ENCODE measurements at places on chromosomes 3 and 15.

DNA sequence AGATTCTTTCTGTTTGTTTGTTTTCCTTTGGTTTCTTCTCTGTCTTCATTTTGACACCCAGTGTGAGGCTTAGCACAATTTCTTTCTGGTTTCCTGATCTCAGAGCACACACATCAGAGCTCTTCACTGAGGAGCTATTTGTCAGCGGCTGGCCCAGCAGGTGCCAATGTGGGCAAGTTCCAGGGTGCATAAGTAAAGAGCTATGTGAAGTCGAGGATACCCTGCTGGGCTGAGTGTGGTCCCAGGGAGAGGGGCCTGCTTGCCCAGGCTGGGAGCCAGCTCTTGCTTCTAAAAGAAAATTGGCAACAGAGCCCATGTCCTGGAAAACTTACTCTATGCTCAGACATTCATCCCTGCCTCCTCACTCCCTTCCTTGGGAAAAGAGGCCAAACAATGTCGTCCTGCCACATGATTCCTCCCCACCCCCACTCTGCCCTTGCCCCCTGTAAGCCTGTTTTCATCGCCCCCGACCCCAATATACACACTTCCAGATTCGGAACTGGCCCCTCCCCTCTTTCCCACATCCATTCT lies 101.2 kb downstream of the ST8SIA2 start:
- DNase-seq = no peak

DNA sequence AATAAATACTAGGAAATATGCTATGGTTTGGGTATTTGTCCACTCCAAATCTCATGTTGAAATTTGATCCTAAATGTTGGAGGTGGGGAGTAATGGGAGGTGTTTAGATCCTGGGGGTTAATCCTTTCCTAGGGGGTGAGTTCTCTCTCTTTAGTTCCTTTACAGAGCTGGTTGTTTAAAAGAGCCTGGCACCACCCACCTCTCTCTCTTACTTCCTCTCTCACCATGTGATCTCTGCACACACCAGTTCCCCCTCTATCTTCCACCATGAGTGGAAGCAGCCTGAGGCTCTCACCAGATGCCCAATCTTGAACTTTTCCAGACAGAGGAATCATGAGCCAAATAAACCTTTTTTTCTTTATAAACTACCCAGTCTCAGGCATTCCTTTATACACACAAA lies 10.5 kb downstream of the SLC24A5 start:
- DNase-seq = no peak

- no peak for DNase-seq
Observed at GRCh38 chr3:53589806-53590205, 95.4 kb downstream of the CACNA1D start.

DNA sequence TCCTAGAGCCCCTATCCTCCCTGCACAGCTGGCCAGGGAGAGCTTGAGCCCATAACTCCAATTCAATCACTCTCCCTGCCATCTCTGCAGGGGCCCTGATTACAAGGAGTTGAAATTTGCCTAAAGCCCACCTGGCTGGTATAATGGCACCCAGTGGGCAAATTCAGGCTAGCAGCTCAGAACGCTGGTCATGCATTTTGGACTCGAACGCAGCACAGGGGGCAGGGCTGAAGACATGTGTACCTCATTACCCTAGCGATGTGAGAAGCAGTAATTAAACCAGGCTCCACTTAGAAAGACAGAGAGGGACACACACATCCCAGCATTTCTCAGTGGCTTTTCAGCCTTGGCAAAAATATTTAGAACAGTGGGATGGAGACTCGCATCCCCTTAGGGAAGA lies 3.2 kb downstream of the INSYN1 start:
- DNase-seq = no peak

DNA sequence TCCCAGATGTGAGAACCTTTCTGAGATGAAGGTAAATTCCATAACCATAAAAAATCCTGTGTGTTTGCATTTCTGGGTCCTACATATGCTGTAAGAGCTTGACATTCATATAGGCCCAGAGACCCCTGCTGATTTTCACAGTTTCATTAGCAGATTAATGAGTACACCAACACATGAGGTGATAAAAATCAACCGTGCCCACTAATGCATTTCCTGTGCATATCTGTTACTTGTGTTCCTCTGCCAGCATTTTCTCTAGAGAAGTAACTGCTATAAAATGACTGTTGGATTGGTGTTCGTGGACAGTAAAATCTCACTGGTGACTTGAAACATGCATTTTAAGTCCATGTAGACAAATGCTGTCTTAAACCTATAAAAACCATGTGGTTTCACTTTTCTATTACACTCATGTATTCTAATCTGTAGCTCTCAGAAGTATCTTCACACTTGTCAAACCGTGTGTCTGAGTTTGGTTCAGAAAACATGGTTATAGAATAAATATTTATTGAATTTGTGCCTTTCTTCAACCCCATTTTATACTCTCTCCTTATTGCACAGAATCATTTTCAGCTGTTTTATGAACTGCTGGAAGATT lies 14.6 kb downstream of the MAP2K5 start:
- DNase-seq = no peak

DNA sequence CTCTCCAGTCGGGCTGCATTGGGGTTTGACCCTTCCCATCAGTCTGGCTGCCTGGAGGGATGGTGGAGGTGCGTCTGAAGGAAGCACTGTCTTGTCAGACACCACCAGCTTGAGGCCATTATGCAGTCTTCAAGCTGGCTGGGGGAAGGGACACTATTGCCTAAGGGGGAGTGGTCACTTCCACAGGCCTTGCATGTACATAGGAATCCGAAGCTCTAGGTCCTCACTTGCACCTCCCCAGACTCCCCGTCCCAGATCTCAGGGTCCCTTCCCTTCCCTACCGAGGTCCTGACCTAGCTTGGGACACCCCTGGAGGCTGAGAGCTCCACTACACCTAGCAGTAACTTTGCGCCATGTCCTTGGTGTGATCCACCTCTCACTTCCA lies 48.6 kb upstream of the KLF13 start:
- DNase-seq = no peak

DNA sequence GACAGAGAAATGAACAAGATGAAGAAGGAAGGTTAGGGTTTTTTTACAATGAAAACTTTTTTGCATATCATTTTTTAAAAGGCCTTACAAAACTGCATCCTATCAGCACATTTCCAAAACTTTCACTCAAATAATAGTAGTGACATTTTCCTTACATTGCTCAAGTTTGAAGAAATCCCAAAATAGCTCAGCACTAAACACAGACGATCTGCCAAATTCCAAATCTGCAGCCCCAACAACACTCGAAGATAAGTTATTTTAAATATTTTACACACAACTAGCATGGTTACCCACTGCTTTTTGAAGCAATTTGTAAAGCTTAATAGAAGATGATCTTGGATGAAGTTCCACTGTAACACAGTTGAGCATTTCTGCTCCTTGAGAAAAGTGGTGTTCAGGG lies 535.6 kb upstream of the ALCAM start:
- no peak for DNase-seq

GRCh38 chr3:125357032-125357658 lies 18.0 kb downstream of the ZNF148 start:
- DNase-seq = peak; percentile 30

- no peak for DNase-seq
Observed at GRCh38 chr3:161371441-161372320, at the start of gene SPTSSB. TSS of gene SPTSSB (minus strand) at chr3:161371517. CDS start at chr3:161346323, 25,194 bp downstream.
